NCI-H2171 treated with DMSO at 0.1 percent for 48 hours (cell line): ENCODE measurements at places on chromosomes 1 and 21.

- DNase-seq, result no peak
Observed at GRCh38 chr1:24908591-24909259, 21.4 kb downstream of the RUNX3 start.

DNA sequence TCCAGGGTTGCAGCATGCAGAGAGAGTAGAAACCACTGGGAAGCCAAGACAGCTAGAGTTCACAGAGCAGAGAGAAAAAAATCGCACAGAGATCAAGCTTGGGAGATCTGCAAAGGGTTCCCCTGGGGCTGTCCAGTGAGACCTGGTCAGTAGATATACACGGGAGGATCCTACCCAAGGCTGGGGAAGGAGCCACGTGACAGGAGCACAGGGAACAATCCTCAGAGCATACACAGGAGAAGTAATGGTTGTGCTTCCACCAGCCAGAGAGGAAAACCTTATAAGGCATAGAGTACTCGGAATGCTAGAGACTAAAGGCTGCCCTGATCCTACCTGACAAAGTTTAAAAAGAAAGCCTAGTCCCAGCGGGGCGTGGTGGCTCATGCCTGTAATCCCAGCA is 53.9 kb downstream of the GABPA start:
- no peak for DNase-seq

- DNase-seq, result no peak
Observed at GRCh38 chr21:42187976-42188653, 30.8 kb upstream of the ABCG1 start.

GRCh38 chr21:9758141-9758540 is 763.2 kb upstream of the TPTE start:
- DNase-seq, result no peak

DNA sequence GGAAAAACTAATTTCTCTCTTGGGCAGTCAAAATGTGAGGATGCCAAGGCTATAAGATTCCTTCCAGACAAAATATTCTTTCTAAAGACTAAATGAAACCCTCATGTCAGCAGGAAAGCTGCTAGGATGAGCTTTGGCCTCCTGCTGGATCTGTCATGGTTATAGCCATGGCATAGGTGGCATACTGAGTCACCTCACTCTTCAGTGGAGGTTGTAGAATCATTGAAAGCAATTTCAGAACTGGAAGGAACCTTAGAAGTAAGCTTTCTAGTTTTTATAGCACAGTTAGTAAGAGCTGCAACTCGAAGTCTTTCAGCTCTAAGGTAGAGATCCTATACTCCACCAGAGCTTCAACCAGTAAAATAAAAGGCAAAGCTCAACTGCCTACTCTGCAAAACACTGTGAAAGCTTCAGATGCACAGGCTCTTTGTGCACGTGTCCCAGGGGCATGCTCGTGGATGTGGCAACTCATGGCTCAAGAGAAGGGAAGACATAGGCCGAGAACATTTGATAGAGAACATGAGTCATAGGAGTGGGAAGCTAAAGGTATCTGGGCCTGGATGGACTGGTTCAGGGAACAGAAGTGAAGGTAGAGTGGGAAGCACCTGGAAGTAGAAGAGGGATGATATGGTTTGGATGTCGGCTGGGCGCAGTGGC is 5.8 kb downstream of the AVPR1B start:
- no peak for DNase-seq

GRCh38 chr1:193463326-193463932 is 277.0 kb upstream of the B3GALT2 start:
- DNase-seq, result no peak

- no peak for DNase-seq
Observed at GRCh38 chr1:233040494-233040893, 90.1 kb downstream of the NTPCR start.

- no peak for DNase-seq
Observed at GRCh38 chr1:84415396-84415795, 17.1 kb downstream of the DNASE2B start.

GRCh38 chr1:53685272-53686051 is 53.5 kb downstream of the GLIS1 start:
- no peak for DNase-seq

GRCh38 chr1:216457356-216457755 is 34.1 kb upstream of the USH2A start:
- no peak for DNase-seq

GRCh38 chr1:8875216-8875861 is 3.1 kb downstream of the ENO1 start:
- DNase-seq, result no peak

- DNase-seq, result no peak
Observed at GRCh38 chr1:173333581-173333980, 126.5 kb upstream of the TNFSF4 start.

GRCh38 chr1:86798608-86799291 is 94.4 kb downstream of the SH3GLB1 start:
- no peak for DNase-seq

- peak; percentile 94 for DNase-seq
Observed at GRCh38 chr1:230735447-230735846, 11.7 kb upstream of the CAPN9 start.

DNA sequence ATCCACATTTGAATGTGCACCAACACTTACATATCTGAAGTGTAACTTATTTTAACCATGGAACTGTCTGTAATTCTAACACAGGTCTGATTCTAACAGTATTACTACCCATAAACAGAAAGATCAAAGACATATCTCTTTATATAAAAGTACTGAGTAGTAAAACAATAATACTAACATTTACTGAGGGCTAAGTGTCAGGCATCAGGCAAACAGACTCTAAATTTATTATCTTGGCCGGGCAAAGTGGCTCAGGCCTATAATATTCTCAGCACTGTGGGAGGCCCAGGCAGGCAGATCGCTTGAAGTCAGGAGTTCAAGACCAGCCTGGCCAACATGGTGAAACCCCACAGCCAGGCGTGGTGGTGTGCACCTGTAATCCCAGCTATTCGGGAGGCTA is 85.9 kb downstream of the JAK1 start:
- DNase-seq, result no peak

DNA sequence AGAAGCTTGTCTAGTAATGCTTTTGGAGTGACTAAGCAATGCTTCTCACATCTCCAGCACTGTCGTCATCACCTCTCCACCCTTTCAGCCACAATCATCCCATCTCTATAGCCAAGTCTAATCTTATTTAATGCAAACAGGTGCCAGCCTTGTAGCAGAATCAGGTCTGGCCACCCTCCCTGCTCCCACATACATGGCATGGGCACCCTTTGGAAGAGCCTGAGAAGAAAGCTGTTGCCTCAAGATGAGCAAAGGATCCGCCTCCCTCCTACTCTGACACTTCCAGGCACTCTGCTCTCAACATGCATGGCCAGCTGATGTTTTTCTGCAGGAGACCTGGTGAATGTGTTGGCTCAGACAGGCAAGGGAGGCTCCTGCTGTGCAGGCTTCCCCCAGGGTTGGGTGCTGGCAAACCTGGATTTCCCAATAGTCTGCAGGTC is 113.1 kb upstream of the GRIK3 start:
- peak; percentile 52 for DNase-seq

DNA sequence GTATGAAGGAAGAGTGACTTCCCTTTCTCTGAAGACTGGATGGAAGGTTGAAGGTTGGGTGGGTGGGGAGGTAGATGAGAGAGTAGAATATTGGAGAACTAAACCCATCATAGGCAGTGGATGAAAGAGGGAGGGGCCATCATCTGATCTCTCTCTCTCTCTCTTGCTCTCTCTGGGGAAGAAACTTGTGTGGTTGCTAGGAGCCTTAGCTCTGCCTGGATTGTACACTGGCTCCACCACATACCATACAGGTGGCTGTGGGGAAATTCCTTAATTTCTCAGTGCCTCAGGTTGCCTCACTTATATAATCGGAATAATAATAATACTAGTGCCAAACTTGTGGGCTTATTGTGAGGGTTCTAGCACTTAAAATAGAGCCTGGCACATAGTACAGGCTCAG is 9.5 kb downstream of the XCL1 start:
- no peak for DNase-seq

- no peak for DNase-seq
Observed at GRCh38 chr1:168287237-168287664, 6.6 kb downstream of the TBX19 start.

GRCh38 chr21:33149181-33149580 is 79.2 kb downstream of the OLIG1 start:
- DNase-seq, result peak; percentile 92

- DNase-seq, result no peak
Observed at GRCh38 chr21:40244981-40245380, 377.7 kb downstream of the PCP4 start.

DNA sequence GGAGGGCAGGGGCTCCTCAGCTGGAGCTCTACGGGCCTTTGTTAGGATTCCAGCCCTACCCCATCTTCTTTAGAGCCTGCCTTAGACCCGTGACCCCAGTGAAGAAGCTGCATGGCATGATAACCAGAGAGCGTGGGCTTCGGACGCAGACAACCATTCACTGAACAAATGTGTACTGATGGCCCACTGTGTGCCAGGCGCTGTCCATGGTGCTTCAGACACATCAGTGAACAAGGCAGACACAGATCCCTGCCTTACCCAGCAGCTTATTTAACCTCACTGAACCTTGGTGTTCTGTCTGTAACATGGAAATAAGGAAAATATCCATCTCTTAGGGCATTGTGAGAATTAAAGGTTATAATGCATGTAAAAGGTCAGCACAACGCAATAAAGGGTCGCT is 9.5 kb downstream of the CHIT1 start:
- DNase-seq, result no peak

DNA sequence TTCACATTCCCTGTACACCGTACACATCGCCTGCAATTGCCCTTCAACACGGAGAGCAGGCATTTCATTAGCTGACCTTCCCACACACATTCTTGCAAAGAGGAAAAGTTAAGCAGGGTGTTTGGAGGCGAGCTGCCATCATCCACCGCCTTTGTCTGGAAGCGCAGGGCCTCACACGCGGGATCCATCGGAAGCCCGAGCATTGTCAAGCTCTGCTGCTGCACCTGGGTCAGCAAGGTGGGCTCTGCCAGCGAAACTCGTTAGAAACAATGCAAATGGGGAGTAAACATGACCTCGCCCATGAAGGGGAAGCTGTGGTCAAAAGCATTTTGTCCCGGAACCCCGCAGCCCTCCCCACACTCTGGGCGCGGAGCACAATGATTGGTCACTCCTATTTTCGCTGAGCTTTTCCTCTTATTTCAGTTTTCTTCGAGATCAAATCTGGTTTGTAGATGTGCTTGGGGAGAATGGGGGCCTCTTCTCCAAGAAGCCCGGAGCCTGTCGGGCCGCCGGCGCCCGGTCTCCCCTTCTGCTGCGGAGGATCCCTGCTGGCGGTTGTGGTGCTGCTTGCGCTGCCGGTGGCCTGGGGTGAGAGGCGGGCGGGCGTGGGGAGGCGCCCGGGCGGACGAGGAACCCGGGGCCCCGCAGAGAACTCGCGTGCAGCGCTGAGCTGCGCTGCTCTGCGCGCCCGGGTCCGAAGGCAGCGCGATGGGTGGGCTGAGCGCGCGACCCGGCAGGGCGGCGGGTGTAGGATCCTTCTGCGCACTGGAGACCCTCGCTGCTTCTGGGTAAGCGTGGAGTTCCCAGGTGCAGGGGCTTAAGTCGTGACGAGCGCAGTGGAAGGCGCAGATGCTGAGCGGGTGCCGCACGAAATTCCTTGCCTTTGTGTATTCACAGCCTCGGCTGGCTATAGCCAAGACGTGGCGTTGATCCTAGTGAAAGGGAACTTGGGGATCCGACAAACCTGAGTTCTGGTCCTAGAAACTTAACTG is at the start of gene CR1:
Gene CR1 (plus strand): TSS at position 357 of the 992 bp plus-strand sequence. CDS start 111 bp downstream, at position 468.
- DNase-seq, result no peak

GRCh38 chr1:175390081-175390481 is 197.5 kb upstream of the KIAA0040 start:
- no peak for DNase-seq

- DNase-seq, result no peak
Observed at GRCh38 chr1:153057375-153057774, at the start of gene SPRR2A. Gene SPRR2A (minus strand): TSS chr1:153057512. CDS start chr1:153056735, 777 bp downstream.

DNA sequence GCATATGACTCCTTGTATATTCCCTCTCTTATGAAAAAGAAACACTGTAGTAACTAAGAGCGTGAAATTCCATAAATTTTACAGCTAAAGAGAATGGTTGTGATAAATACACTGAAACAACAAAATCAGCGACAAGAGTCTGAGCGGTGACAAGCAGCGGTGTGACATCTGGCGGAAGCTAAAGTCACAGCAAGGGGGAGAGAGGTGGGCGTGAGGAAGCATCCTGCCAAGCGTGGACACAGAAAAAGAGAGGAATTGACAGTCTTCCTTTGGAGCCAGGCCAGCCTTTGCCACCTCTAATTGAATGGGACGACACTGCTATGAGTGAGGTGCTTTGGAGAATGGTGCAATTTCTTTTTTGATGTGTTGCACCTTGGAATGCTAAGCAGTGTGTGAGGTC is 25.9 kb downstream of the PSMB2 start:
- peak; percentile 16 for DNase-seq

GRCh38 chr1:21689661-21690372 is 20.7 kb upstream of the RAP1GAP start:
- DNase-seq, result no peak

- DNase-seq, result no peak
Observed at GRCh38 chr1:239293350-239294110, 92.8 kb upstream of the CHRM3 start.

DNA sequence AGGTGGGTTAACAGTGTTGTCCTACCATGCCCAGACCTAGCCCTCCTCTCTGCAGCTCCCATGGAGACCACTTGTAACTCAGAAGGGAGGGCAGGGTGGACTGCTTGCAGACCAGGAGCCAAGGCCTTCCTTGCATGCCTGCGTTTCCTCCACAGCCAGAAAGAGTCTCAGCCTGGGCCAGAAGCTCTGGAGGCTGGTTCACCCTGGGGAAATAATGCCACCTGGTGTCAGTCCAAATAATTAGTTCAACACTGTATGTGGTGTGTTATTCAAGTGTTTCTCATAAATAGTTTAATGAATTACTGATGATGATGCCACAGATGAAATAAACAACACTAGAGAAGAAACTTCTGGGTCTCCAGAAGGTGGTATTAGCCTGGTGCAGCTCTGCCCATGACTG is 16.9 kb upstream of the VANGL1 start:
- DNase-seq, result peak; percentile 9

- DNase-seq, result no peak
Observed at GRCh38 chr1:9858293-9859035, 34.7 kb upstream of the CLSTN1 start.

DNA sequence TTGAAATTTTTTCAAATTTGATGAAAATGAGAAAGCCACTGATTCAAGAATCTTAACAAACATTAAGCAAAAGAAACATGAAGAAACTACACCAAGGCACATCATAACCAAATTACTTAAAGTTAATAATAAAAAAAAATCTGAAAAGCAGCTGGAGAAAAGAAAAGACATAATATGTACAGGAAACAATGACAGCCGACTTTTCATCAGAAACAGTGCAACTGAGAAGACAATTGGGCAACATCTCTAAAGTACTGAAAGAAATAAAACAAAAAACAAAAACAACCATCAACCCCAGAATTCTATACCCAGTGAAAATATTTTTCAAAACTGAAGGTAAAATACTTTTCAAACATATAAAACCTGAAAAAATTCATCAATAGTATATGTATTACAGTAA is 73.8 kb upstream of the DMRTA2 start:
- DNase-seq, result no peak

- no peak for DNase-seq
Observed at GRCh38 chr1:20080441-20081352, 10.7 kb downstream of the PLA2G5 start.

DNA sequence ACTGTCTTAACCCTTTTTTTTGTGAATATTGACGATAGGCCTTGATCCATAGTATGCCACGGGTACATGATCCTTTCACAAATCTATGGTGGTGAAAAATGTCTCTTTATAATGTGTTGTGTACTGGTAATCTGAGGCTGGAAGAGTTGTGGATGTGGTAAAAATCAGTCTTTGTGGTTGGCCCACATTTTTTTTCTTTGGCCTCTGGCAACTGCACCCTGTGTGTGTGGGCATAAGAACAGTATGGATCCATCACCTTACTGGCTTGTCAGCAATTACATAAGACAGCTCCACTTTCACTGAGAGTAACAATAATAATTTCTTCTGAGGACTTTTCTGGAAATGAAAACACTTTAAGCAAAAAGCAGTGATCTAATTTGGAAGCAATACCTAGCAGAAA is 101.6 kb downstream of the GABPA start:
- no peak for DNase-seq
